GF-D8 (cell line): ENCODE measurements at places on chromosomes 7 and 10.

DNA sequence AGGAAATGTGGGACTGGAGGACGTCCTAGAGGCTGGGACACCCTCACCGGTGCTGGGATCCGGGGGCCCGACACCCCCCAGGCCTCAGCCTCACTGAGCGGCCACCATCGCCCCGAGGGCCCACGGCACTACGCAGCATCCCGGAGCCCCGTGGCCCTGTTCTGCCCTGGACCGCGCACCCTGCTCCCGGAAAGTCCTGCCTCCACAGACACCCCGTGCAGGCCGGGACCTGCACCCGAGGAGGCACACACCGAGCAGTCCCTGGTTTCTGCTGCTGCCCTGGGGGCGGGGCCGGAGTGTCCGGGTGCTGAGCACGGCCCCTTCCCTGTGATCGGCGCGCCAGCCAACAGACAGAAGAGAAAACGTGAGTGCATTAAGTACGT lies 18.1 kb upstream of the KNDC1 start:
- no peak for DNase-seq

DNA sequence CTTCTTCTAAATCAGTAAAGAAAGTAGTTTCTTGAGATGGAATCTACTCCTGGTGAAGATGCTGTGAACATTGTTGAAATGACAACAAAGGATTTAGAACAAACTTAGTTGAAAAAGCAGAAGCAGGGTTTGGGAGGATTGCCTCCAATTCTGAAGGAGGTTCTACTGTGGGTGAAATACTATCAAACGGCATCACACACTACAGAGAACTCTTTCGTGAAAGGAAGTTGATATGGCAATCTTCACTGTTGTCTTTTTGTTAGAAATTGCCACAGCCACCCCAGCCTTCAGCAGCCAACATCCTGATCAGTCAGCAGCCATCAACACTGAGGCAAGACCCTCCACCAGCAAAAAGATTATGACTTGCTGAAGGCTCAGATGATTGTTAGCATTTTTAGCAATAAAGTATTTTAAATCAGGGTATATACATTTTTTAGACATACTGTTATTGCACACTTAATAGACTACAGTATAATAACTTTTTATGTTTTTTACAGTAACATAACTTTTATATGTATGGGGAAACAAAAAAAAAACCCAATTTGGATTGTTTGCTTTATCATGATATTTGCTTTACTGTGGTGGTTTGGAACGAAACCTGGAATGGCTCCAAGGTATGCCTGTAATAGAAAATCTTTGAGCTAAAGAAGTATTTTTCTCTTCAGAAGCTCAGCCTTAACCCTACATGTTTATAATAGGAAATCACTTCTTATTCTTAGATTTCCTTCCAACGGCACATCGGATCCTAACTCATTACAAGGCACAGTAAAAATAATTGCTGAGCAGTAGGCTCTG lies 257.3 kb downstream of the LRMDA start:
- no peak for DNase-seq

DNA sequence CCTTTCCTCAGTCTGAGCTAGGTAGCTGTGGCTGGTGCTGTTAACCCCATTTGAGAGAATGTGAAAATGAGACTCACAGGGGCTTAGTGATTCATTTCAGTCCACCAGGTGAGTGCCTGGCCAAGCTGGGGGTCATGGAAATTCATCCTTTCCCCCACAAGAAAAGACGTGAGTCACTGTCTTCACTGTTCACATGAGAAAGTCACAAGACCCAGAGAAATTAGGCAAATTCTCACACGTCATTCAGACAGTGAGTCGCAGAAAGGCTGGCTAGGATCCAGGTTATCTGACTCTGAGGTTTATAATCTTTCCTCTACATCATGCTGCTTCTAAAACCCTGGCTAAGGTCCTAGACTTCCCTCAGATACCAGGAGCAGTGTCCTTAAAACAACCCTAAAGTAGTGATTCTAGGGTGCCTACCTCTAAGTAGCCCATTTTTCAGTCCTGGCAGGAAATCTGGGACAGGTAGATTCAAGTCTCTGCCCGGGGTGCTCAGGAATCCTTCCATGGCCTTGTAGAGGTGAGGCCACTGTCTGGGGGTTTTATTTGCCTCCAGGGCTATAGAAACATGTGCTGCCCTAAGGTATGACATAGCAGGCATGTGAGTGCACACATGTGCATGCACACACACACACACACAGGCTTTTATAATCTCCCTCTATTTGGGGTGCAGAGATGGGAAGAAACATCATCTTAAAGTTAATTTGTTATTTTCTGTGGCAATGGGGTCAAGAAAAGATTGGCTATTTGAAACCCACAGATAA lies 427.9 kb upstream of the CELF2 start:
- no peak for DNase-seq

DNA sequence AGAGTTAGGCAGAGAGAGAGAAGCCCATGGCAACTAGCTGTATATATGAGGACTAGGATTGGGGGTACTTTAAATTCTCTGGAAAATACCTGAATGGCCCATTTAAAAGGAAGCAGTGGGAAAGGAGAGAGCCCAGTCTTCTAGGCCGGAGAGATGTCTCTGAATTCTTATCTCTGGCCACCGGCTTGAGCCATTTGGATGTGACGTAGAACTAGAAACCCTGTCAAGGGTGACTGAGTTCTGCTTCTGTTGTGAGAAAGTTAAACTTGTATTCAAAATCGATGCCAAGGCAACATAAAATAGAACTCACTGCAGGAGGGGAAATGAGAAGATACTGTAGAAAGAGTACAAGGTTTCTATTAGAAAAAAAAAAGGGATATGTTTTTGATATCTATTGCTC lies 6.3 kb upstream of the GSTK1 start:
- no peak for DNase-seq

DNA sequence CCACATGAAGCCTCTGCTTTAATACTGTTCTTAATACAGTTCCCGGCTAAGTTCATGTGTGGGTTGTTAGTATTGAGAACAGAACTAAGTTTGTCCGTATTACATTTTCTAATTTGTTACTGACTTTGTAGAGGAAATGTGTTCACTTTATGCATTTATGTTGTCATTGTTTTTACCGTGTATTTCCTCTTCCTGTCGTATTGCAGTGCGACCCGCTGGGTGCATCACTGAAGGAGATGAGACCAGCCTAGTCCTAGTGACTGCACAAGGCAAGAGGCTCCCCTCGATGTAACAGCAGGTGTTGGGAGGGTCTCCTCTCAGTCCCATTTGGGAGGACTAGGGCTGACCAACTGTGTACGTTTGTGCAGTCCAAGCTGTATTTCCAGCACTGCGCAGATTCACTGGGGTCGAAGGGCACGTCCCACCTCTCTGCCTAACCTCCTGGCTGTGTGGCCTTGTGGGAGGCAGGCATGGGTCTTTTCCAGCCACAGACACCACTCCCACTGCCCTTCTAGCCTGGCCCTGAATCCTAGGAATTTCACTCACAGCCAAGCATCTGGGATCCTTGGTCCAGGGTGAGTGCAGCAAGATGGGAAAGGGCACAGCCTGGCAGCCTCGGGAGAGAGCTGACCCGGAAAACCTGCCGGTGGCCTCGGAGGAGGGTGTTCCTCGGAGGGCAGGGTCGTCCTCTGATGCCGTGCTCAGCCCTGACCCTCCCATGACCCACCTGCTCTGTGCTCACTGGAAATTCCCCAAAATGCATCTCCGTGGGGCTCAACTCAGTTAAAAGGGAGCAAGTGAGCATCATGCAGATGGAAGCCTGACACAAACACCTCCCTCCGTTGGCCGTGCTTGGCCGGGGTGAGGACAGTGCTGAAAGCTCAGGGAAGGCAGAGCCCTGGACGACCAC lies 63.9 kb upstream of the FAM20C start:
- DNase-seq: no peak

- DNase-seq: peak; percentile 78
These were observed at the start of gene AP1S1 for GRCh38 chr7:101153969-101154692. TSS of gene AP1S1 (plus strand) at chr7:101154476. CDS start at chr7:101154515, 39 bp downstream.
